ENCODE measurements at places on chromosomes 7 and 10.

- DNase-seq, result no peak
Measured at GRCh38 chr7:91609525-91609924, 271.0 kb downstream of the MTERF1 start.

DNA sequence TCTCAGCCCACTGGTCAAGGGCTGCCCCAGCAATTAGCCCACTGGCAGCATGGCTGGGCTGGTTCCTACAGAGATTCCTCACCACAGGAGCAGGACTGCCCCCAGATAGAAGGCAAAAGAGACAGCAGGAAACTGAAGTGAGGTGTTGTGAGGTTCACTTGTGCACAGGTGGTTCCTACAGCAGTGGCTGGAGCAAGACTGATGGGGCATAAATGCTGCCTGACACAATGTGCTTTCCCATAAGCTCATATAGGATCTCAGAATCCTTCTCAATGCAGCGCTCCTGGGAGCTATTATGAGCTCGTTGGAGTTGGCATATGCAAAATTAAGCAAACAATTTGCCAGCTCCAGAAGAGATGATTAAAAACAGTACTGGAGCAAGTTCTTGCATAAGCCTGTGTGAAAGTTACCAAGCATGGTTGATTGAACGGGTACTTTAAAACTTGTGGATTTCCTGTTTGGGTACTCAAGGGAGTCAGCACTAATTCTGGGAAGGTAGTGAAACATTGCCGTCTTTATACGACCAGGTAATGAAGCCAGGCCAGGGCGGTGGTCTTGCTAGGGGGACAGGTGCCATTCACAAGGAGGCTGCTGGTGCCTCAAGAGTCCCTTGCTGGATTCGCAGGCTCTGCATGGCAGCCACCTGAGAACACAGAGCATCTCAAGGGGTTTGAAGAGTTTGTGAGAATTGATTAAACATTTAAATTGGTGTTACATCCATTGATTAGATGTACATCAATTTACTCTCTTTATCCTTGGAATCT, 20.3 kb upstream of the PRKCQ start:
- DNase-seq, result no peak

DNA sequence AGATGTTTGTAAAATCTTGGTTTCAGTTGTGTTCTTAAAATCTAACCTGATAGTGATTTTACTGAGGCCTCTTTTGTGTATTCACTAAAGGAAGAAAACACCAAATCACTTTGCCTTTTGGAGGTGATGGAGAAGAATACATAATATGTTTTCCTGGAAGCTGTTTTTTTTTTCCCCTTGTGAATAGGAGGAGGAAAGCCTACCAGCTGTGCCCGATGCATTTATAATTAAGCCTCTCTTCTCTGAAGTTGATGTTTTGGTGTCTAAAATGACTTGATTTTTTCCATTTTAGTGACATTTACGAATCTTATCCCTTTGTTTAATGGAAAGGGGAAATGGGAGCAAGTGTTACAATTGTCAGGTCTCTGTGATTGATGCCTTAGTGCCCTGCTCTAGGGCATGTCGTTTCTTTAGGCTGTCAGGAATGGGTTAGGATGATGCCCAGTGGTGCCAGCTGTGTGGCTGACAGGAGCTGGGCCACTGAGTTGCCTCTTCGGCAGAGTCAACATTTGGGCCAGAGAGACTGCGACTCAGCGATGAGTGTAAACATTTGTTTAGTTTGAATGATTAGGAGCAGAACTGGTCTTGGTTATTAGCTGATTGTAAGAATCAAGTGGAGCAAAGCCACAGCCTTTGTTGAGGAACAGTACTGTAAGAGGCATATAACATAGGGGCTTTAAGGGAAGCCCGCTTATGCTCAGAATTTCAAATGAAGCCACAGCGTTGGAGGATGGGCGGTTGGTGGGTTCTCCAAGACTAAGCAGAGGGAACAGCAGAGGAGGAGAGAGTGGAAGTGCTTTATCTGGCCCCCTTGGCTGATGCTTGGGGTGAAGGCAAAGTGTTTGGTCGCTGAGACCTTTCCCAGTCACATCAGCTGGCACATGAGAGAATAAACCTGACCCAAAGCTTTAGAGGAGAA, 81.6 kb downstream of the CDK14 start:
- DNase-seq, result no peak

- DNase-seq, result no peak
Measured at GRCh38 chr10:133230387-133231195, 574 bp downstream of the UTF1 start.

DNA sequence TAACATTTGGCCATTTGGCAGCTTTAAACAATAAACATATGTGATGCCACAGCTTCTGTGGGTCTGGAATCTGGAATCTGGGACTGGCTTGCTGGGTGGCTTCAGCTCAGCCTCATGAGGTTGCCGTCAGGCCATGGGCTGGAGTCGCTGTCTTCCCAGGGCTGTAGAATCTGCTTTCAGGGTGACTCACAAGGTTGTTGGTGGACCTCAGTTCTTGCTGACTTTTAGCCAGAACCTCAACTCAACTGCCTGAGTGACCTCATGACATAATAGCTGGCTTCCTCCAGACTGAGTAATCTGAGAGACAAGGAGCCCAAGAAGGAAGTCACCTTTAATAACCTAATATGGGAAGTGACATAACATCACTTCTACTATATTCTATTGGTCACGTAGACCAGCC, 44.6 kb upstream of the TSPAN13 start:
- DNase-seq, result no peak

- DNase-seq, result no peak
Measured at GRCh38 chr10:48474765-48475365, 130.0 kb downstream of the ARHGAP22 start.

DNA sequence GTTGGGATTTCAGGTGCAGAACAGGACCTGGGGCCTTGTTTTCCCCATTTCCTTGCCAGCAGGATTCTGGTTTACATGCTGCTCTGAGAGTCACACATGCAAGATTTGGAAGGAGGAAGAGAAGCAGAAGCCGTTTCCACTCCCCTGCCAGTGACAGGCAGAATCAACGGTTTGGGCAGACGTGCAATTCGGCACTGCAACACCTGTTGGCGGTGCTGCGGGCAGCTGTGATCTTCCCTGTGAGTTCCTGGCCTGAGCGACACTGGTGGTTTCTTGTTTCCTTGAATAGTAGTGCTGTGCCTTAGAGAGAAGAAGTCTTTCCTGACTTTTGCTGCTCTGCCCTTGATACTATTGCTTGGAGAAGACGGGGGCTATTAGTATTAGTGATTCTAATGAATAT, 1126.2 kb downstream of the TYW1 start:
- no peak for DNase-seq

DNA sequence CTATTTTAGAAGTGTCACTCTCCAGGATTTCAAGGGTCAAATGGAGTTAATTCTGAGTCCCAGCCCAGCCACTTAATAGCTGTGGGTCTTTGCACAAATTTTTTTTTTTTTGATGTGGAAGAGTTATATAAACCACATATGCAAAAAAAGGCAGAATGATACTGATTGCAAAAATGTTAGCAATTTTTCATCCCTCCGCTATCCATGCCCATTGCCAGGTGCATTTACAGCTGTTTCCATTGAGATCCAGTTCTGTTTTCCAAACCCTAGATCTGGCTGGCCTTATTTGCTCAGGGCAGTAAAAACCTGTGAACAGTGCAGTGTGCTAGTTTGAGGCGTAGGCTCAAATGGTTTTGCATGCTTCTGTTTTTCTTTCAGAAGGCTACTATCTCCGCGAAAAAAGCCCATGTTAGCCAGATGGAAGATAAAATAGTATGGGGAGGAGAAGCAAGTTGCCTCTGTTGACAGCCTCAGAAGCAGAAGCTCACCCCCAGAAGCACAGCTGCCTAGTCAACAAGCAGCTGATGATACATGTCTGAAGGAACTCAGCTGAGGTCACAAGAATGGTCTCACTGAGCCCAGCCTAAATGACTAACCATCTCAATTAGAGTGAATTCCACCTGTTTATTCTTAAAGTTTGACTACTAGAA, 997 bp upstream of the ZNF138 start:
- DNase-seq, result no peak

DNA sequence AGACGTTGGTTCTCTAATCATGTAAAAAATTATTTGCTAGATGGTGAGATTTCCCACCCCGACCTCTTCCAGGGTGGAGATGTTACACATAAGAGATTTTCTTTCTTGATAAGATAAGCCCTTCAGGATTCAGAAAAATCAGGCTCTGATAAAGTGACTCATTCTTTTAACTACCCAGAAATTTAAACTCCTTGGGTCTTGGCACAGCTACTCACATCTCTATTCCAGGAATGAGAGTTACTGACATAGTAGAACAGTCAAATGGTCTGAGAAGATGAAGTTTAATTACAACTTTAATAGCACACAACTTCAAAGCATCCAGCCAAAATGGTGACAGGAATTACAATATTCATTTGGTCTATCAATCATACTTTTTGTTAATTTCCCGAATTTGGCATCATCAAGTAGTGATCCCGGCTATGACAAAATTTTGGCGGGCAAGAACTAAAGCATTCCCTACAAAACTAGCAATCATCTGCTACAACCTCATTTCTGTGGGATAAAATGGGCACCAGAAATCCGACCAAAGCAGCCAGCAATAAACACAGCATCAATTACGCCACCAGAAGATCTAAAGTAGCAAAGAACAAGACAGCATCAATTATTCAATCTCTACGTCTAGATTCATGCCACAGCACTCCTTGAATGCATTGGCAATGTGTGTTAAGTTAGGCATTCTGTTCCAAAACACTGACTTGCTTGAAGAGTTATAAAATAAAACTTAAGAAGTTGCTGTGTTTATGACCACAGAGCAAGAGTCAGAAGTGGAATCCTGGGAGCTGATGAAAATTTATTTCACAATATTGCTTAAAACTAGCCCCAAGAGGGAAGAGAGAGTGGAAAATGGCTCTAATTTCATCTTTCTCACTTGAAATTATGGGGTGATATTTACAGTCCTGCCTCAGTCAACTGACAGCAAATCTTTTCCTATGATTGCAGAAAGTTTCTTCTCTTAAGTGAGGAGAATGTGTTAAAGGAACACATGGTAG, 565.7 kb upstream of the ANKRD30A start:
- no peak for DNase-seq

DNA sequence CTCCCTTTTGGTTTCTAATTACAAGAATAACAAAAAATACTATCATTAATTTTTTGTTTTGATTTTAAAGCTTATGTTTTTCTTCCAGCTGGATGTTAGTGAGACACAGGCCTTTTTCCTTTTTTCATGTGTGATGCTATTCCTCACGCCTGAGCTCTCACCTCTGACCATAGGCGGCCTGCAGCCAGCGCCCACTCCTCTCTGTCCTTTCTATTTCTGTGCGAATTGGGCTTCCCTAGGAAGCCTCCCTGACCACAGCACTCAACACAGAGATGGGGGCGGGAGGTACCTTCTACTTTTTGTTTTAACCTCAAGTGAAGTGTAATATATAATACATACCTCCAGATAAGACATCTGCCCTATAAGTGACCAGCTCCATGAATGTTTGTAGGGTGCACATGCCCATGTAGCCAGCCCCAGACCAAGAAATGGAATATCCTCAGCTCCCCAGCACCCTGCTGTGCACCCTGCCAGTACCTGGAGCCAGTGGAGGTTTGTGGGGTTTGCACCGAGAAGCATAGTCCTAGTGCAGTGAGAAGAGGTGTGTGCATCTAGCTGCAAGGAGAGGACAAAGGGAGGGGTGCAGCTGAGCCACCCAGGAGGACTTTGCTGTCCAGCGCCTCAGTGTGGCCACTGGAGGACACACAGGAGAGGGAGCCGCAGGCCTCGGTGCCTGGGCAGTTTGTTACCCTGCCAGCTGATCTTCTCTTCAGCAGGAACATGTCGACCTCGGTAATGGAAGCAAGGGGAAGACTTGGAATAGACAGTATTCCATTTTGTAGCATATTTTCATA, 38.5 kb downstream of the BNIP3 start:
- DNase-seq, result no peak

DNA sequence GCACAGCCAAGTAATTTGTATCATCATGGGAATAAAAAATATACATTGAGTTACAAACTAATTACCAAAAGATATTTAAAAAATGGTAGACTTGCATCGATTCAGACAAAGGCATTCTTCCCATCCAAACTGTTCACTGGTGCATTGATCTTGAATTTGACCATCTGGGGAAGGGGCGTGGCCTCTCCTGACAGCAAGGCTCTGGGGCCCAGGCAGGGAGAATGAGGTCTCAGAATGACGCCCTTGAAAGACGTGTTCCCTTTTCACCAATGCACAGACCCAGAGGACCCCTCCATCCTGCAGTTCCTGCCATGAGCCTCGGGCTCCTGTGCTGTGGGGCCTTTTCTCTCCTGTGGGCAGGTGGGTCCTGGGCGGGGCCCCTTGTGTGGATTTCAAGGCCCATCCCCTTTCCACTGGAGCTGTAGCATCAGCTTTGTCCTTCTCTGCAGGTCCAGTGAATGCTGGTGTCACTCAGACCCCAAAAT, 91.1 kb upstream of the PRSS58 start:
- DNase-seq, result no peak

DNA sequence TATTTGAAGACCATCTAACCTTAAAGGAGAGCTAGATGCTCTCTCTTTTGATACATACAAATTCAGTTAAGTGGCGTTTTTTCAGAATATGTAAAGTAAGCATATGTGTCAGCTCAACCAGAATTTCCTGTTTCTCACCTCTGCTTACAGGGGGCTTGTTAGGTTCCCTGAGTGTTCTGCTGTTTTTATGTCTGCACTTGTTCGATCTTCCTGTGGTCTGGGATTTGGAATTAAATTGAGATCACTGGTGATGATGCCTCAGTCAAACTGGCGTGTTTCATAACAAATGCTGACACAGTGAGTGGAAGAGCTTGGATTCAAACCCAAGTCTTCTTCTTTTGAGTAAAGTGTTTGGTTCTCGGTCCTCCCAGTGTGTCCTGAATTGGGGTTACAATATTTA, 348.3 kb upstream of the AKR1E2 start:
- no peak for DNase-seq

DNA sequence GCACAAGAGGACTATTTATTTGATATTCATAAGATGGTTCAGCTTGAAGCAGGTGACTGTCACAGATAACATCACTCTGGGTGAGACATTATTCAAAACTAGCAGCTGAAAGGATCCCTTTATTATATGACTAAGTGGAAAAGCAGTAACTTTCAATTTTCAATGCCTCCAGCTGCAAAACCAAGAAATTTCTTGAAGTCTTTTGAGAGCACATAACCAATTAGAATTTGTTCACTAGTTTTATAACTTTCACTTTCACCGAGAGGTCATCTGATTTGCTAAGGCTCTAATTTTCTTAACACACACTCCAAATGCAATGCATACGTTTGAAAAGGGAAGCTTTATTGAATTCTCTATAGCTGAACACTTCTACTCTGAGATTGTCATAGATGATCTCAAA, 88.6 kb upstream of the KLF14 start:
- DNase-seq, result no peak

- no peak for DNase-seq
Measured at GRCh38 chr10:76560338-76560737, 1077.3 kb downstream of the KCNMA1 start.

GRCh38 chr7:148201992-148202391, 388.6 kb upstream of the C7orf33 start:
- DNase-seq, result no peak

GRCh38 chr7:134014935-134015334, 112.2 kb upstream of the LRGUK start:
- DNase-seq, result no peak

DNA sequence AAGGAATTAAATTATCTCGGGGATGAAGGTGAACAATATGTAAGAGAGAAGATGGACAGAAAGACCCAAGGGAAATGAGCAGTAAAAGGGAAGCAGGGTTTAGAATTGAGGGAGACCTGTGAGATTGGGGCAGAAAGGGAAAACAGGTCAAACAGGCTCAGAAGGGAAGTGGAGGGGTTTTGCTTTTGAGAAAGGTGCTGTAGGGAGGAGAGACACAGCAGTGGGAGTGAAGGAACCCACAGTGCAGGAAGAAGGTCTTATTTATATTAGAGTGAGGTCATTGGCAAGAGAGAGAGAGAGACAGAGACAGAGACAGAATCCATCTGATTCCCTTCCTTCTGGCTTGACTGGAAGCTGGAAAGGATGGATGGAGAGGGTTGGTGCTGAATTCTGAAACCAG, 3.5 kb upstream of the TCAF1 start:
- DNase-seq, result no peak
